Germinal center (tissue), 1 donor: ENCODE measurements at places on chromosomes 2 and 18.

GRCh38 chr2:147297820-147298219 lies 547.0 kb upstream of the ACVR2A start:
- DNase-seq, result peak; percentile 20

DNA sequence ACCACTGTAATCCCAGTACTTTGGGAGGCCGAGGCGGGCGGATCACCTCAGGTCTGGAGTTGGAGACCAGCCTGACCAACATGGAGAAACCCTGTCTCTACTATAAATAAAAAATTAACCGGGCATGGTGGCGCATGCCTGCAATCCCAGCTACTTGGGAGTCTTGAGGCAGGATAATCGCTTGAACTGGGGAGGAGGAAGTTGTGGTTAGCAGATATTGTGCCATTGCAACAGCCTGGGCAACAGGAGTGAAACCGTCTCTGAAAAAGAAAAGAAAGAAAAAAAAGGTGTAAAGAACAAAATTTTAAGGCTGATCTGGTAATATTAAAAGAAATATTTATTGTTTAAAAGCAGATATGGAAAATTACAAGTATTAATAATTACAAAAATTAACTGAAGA lies 29.7 kb downstream of the ZNF804A start:
- DNase-seq, result no peak

DNA sequence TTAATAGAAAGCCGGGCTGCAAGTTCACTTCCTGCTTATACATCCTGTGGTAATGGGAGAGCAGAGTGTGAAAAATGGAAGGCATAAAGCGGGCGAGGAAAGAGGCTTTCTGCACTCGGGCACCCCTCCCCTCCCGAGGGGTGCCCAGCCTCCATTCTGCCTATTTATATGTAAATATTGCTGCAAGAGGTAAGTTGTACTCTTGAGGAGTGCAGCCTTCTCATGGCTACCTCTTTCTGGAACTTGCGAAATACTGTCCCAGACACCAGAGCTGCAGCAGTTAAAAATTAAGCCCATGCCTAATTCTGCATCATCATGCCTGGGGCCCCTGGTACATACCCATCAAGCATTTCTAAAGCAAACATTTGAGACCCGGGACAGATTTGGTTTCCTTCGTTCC lies 156.0 kb downstream of the GBX2 start:
- DNase-seq, result no peak

GRCh38 chr2:65762068-65762467 lies 329.7 kb upstream of the SPRED2 start:
- no peak for DNase-seq

- no peak for DNase-seq
These were observed 20.5 kb downstream of the DAPL1 start for GRCh38 chr2:158815658-158816057.

DNA sequence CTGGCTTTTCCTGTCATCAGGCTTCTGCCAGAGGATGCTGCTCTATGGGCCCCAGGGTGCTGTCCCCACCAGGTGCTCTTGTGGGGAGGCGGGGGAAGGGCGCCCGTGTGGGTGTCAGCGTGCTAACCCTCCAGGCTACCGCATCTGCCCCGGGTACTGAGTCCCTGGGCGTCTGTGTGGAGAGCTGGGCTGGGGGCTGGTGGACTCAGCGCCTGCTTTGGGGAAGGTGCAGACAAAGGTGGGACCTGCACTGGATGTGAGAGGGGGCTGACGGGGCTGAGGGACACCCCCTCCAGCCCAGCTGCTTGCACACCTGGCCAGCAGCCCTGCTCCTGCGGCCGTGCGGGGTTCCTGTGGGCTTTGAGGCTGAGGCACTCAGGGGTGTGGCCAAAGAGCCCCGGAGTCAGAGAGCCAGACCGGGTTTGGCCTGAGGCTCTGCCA lies 120.7 kb upstream of the PXDN start:
- DNase-seq, result no peak

DNA sequence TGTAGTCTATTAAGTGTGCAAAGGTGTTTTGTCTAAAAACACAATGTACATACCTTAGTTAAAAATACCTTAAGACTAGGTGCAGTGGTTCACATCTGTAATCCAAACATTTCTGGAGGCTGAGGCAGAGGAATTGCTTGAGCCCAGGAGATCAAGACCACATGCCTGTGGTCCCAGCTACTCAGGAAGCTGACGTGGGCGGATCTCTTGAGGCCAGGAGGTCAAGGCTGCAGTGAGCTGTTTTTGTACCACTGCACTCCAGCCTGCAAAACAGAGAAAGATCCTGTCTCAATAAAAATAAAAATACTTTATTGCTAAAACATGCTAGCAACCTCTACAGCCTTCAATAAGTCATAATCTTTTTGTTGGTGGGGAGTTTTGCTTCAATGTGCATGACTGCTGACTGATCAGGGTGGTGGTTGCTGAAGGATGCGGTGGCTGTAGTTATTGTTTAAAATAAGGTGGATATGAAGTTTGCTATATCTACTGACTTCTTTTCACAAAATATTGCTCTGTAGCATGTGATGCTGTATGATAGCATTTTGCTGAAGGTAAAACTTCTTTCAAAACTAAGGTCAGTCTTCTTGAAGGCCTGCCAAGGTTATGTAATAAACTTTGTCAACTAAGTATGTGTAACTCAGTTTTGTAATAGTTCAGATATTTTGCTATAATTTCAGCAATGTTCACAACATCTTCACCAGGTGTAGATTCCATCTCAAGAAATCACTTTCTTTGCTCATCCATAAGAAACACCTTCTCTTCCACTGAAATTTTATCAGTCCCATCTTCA lies 1238.0 kb upstream of the NRXN1 start:
- no peak for DNase-seq

GRCh38 chr18:12911025-12911928 lies 27.2 kb upstream of the PTPN2 start:
- peak; percentile 60 for DNase-seq

GRCh38 chr2:13006829-13007717 lies 290.3 kb downstream of the TRIB2 start:
- peak; percentile 53 for DNase-seq

- DNase-seq, result no peak
These were observed 143.4 kb upstream of the STK17B start for GRCh38 chr2:196314780-196315179.

DNA sequence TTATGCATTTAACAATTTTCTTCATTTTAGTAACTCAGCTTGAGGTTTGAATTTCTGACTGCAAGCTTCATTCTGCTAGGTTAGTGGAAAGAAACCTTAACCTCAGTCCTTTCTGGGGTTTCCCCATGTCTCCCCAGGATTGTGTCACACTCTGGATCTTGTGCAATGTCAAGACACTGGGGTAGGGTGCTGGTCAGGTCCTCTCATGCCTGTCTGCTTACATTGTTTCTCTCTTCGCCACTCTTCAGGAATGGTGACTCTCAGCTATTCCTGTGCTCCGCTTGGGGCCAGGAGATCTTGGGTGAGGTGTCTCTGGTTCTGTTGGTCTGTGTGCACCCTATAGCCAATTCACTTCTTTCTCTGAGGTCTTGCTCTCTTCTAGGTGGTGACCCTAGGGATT lies 23.9 kb downstream of the CTLA4 start:
- no peak for DNase-seq

- no peak for DNase-seq
These were observed 66.5 kb downstream of the DPP4 start for GRCh38 chr2:162007447-162008040.

GRCh38 chr2:17892770-17893534 lies 14.5 kb downstream of the KCNS3 start:
- DNase-seq, result no peak

DNA sequence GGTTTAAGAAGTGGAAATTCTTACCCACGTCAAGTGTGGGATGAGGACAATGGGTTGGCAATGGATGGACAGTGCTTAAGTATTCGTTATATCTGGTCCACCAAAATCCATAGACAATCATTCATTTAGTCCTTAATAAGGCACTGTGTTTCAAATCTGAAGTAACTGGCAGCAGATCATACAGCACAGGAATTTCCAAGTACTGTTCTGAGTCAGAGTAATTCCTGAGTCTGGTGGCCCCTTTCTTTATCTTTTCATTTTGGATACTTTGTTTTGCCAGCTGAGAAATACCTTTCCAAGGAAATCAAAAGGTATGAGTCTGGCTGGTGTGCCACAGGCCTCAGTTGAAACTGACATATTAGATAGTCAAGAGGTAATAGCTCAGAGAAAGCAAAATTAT lies 31.4 kb upstream of the CCDC102B start:
- no peak for DNase-seq

- DNase-seq, result no peak
These were observed 224.9 kb upstream of the EPAS1 start for GRCh38 chr2:46072101-46072820.

GRCh38 chr2:128633501-128633900 lies 314.8 kb upstream of the HS6ST1 start:
- DNase-seq, result no peak

- no peak for DNase-seq
These were observed 13.4 kb downstream of the NEDD4L start for GRCh38 chr18:58057291-58057965.

DNA sequence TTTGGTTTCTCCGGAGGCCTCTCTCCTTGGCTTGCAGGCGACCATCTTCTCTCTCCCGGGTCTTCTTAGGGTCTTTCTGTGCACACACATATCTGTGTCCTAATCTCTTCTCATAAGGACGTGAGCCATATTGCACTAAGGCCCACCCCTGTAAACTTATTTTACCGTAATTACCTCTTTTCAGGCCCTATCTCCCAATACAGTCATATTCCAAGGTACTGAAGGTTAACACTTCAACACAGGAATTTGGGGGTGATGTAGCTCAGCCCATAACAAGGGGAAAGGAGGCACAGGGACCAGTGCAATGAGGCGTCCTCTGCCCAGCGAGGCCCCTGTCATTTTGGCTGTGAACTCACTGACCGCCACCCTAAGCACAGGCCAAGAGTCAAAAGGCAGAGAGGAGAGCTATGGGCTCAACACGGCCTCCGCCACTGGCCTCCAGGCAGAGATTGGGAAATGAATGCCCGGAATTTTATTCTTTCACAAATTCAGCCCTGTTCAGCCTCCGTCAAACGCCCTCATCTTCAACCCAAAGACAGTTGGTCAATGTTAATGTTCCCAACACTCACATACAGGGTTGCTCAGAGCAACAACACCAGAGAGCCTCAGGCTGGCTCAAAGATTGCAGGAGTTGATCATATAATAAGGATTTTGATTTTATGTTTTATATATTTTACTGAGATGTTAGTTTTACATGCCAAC lies 15.9 kb upstream of the NMUR1 start:
- DNase-seq, result no peak

GRCh38 chr18:59851784-59852399 lies 47.9 kb upstream of the PMAIP1 start:
- DNase-seq, result no peak

GRCh38 chr2:39663187-39663930 lies 2.4 kb upstream of the TMEM178A start:
- no peak for DNase-seq

GRCh38 chr2:222434204-222434603 lies 9.9 kb downstream of the SGPP2 start:
- no peak for DNase-seq

DNA sequence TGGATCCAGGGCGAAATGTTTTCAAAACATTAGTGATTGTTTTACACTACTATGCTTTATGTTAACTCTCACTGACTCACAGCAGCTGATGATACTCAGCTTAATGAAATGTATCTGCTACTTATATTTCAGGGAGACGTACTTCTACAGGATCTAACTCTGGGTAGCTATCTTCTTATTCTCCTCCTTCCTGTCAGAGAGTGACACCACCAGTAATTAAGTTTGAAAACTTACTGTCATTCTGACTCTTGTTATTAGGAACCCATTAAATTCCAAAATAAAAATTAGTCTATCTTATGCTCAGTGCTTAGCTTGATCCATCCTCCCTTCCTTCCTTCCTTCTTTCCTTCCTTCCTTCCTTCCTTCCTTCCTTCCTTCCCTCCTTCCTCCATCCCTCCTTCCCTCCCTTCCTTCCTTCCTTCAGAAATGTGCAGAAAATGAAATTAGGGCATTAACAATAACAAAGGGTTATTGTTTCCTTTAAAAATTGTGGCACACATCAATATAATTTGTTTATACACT lies 441.1 kb downstream of the MEIS1 start:
- no peak for DNase-seq

GRCh38 chr2:45172142-45172541 lies 162.9 kb upstream of the SIX2 start:
- no peak for DNase-seq

- DNase-seq, result no peak
These were observed 258.9 kb downstream of the DCC start for GRCh38 chr18:52598921-52599320.

DNA sequence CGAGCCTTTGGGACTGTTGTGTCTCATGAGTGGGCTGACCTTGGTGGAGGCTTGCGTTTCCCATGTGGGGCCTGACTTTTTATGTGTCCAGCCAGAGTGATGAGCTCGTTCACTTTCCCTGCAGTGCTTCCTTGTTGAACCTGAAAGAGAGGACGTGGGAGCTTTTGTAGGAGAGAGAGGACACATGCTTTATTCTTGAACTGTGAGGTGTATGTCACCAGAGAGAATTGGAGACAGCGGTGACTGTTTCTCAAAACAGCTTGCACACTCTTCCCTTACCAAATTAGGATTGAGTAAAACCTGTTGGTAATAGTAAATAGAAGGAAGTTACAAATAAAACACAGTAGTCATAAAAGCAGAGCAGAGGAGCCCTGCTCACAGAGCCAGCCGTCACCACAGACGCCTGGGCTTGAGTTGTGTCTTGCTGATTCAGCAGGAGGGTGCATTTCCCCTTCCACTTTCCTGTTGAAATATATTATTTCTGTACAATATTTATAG lies 60.7 kb downstream of the INPP4A start:
- no peak for DNase-seq
